ENCODE measurements at places on chromosomes 2 and 18.

- no peak for DNase-seq
- H3K4me3 ChIP-seq = no peak overlapping the region
- H3K36me3 ChIP-seq = no peaks in the 10 kb centered on the region
- peaks cover 3% of the 10 kb centered on the region for H3K27me3 ChIP-seq
These were observed 766.2 kb downstream of the MBD2 start for GRCh38 chr18:53458268-53458667.

DNA sequence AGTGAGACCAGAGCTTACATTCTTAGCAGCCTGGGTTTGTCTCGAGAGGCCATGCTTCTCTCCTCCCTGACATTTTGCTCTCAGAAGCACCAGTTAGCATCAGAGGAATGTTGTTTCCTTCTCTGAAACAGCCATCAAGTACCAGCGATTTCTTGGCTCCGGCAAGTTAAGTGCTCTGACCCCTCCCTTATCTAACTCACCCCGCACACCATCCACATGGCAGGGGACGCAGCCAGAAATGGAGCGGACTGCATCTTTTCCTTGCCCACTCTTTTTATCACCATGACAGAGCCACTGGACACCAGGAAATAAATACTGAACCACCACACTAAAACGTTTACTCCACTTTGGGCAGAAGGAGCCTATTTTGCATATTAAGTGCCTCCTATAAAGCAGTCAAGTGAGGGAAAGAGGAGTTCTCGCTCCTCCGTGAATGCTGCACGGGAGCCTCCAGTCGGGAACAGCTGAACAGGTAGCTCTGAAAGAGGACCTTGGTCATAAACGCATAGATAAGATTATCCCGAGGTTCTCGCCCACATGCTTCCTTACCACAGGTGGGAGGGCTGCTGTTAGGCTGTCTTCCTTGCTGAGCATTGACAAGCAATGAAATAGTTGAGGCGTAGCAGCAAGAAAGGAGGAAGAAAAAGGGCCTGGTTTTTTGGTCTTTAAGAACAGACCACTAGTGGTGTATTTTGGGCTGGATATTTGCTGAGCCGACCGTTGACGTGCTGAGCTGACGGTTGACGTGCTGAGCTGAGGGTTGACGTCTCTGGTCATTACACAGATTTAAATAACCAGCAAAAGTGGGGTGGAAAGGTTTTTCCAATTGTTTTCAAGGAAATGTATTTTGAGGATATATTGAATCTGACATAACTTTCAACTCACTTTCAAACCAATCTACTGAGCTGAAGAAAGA, 71.4 kb upstream of the ITGB6 start:
- peaks cover 50% of the 10 kb centered on the region for H3K4me1 ChIP-seq
- peak; percentile 24 for DNase-seq
- H3K27me3 ChIP-seq = peaks cover 8% of the 10 kb centered on the region
- H3K36me3 ChIP-seq = no peaks in the 10 kb centered on the region
- H3K27ac ChIP-seq = peak overlapping the region; percentile 89
- H3K4me3 ChIP-seq = peak overlapping the region; percentile 78

DNA sequence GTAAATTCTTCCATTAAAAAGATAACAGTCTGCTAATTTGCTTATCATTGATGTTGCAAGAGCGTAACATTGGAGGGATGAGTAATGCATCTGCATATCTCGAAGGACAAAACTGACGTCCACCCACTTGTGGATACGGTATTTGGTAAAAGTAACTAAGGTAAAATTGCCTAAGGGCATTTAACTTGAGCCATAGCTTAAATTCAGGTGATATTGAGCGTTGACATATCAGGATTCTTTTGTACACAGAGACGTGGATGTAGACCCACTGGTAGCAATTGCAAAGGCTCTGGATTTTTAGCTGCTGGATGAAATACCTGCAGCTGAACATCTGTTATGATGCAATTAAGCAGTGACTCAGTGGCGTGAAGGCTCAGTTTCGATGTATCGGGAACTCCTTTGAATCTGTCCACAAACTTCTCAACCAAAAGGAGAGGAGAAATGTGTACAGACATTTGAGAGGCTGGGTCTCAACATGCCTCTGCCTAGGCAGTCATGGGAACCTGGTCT, 119.3 kb downstream of the SPTBN1 start:
- H3K4me3 ChIP-seq = no peak overlapping the region
- H3K27ac ChIP-seq = no peak overlapping the region
- H3K4me1 ChIP-seq = peaks cover 29% of the 10 kb centered on the region
- peaks cover 4% of the 10 kb centered on the region for H3K36me3 ChIP-seq
- DNase-seq = no peak
- H3K27me3 ChIP-seq = peaks cover 3% of the 10 kb centered on the region

- no peak overlapping the region for H3K27ac ChIP-seq
- no peaks in the 10 kb centered on the region for H3K36me3 ChIP-seq
- DNase-seq = no peak
- no peak overlapping the region for H3K4me3 ChIP-seq
- H3K4me1 ChIP-seq = peaks cover 4% of the 10 kb centered on the region
These were observed 123.0 kb downstream of the ACAA2 start for GRCh38 chr18:49690312-49690711.

GRCh38 chr2:86035376-86035882, 70.3 kb downstream of the POLR1A start:
- H3K27me3 ChIP-seq = peaks cover 7% of the 10 kb centered on the region
- peak overlapping the region; percentile 96 for H3K27ac ChIP-seq
- DNase-seq = no peak
- H3K4me3 ChIP-seq = no peak overlapping the region

DNA sequence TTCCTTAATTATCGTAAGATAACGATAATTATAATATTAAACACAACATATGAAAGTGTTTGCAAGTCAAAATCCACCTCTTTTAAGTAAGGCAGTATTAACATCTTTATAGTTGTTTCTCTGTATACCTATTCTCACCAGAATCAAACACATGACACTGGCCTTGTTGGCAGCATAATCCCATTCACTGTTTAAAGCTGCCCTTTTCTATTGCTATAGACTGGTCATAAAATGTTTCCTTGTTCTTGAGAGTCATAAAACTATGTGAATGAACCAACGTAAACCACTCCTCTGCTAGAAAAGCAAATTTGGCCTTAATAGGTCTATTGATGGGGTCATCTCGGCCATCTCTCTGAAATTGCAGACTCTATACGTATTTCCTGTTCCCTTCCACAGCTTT, 293.1 kb downstream of the SLC8A1 start:
- H3K4me1 ChIP-seq = no peaks in the 10 kb centered on the region
- no peak overlapping the region for H3K27ac ChIP-seq
- no peak overlapping the region for H3K4me3 ChIP-seq
- no peak for DNase-seq

GRCh38 chr2:222919841-222920526, 59.1 kb downstream of the ACSL3 start:
- no peak for DNase-seq
- H3K36me3 ChIP-seq = no peaks in the 10 kb centered on the region
- no peak overlapping the region for H3K4me3 ChIP-seq

- no peak overlapping the region for H3K27ac ChIP-seq
- peaks cover 12% of the 10 kb centered on the region for H3K4me1 ChIP-seq
- H3K27me3 ChIP-seq = no peaks in the 10 kb centered on the region
- no peak for DNase-seq
- H3K4me3 ChIP-seq = no peak overlapping the region
These were observed 62.2 kb downstream of the RPL37A start for GRCh38 chr2:216560838-216561270.

DNA sequence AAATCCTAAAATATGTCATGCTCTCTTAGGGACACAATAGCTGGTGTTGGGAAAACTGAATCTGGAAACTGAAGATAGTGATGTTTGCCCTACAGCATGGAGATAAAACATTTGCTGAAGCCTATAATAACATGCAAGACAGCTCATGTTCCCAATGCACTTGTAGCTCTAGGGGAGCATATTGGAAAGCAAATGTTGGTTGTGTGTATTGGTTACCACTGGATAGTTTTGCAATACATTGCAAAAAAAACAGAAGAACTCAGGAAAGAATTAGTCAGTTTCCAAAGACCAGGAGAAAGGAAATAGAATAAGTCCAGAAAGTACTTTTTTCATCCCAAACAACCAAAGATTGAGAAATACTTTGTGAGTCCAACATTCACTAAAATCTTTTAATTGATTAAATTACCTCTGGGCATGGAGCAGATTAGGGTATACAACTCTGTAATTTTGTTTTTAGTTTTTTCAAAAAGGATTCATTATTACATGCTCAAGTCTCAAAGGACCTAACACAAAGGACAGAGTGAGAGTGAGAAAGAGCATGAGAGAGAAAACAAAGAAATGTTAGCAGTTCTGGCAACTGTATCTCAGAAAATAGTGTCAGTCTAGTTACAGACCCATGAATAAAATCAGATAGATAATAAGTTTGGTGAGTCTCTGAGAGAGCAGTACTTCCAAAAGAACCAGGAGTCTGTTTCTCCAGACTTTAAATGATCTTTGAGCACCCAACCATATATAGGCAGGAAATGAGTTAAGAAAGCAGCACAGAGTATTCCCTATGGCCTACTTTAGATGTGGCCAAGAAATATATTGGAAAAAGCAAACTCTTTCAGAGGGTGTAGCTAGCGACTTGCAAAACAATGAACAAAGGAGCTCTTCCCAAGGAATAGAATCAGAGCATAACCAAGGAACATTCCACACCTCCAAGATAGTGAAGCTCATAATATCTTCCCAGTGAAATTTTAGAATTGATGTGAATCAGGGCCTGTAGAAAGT, 36.6 kb upstream of the COL3A1 start:
- DNase-seq = no peak
- H3K27me3 ChIP-seq = no peaks in the 10 kb centered on the region
- H3K36me3 ChIP-seq = no peaks in the 10 kb centered on the region

GRCh38 chr2:203446071-203446481, 89.0 kb downstream of the RAPH1 start:
- no peak overlapping the region for H3K4me3 ChIP-seq
- H3K4me1 ChIP-seq = no peaks in the 10 kb centered on the region
- no peak for DNase-seq
- no peak overlapping the region for H3K27ac ChIP-seq
- no peaks in the 10 kb centered on the region for H3K36me3 ChIP-seq

DNA sequence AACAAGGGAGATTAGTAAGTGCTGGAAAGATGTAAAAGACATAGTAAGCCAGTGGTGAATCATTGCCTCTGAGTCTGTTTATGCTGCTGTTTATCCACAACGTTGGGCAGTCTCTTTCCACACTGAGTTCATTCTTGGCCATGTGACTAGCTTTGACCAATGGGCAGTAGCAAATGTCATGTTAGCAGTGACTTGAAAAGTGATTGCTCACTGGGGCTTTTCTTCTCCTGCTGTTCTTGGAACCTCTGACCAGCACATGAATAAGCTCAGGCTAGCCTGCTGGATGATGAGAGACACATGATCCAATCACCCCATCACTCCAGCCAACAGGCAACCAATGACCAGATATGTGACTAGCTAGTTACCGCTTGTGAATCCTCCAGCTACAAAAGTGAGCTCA, 360.4 kb downstream of the SLC4A3 start:
- DNase-seq = no peak
- no peaks in the 10 kb centered on the region for H3K4me1 ChIP-seq
- no peak overlapping the region for H3K4me3 ChIP-seq
- peaks cover 1% of the 10 kb centered on the region for H3K27me3 ChIP-seq
- H3K27ac ChIP-seq = no peak overlapping the region

- no peaks in the 10 kb centered on the region for H3K36me3 ChIP-seq
- H3K4me1 ChIP-seq = no peaks in the 10 kb centered on the region
- no peak overlapping the region for H3K4me3 ChIP-seq
- H3K27me3 ChIP-seq = no peaks in the 10 kb centered on the region
These were observed 81.1 kb downstream of the DYNAP start for GRCh38 chr18:54672109-54672508.

GRCh38 chr2:190410166-190410565, 2.0 kb downstream of the MFSD6 start:
- H3K36me3 ChIP-seq = no peaks in the 10 kb centered on the region
- H3K4me3 ChIP-seq = peak overlapping the region; percentile 85
- DNase-seq = no peak

GRCh38 chr2:44275927-44276303, 635 bp downstream of the SLC3A1 start:
- no peaks in the 10 kb centered on the region for H3K27me3 ChIP-seq
- no peak overlapping the region for H3K4me3 ChIP-seq
- no peaks in the 10 kb centered on the region for H3K4me1 ChIP-seq
- no peaks in the 10 kb centered on the region for H3K36me3 ChIP-seq
- DNase-seq = no peak

DNA sequence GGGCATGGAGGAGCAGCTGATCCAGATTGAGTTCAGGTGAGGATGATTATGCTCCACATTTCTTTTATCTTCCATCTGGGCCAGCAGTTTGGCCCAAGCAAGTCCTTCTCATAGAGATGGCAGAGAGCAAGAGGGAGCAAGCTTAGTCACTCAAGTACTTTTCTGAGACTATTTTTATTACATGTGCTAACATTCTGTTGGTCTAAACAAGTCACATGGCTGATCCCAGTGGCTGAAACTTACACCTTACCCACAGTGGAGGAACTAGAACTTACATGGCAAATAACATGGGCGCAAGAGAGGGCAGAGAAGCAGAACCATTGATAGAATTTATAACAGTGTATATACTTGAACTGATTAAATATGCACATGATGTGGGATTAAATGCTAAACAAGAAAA, 105.7 kb downstream of the KYNU start:
- H3K4me3 ChIP-seq = no peak overlapping the region
- no peaks in the 10 kb centered on the region for H3K36me3 ChIP-seq
- no peak overlapping the region for H3K27ac ChIP-seq
- H3K27me3 ChIP-seq = no peaks in the 10 kb centered on the region

GRCh38 chr2:105294844-105295481, 34.6 kb downstream of the TGFBRAP1 start:
- H3K36me3 ChIP-seq = peaks cover 3% of the 10 kb centered on the region
- peak; percentile 73 for DNase-seq
- no peak overlapping the region for H3K27ac ChIP-seq
- peaks cover 10% of the 10 kb centered on the region for H3K4me1 ChIP-seq
- H3K27me3 ChIP-seq = peaks cover 6% of the 10 kb centered on the region

DNA sequence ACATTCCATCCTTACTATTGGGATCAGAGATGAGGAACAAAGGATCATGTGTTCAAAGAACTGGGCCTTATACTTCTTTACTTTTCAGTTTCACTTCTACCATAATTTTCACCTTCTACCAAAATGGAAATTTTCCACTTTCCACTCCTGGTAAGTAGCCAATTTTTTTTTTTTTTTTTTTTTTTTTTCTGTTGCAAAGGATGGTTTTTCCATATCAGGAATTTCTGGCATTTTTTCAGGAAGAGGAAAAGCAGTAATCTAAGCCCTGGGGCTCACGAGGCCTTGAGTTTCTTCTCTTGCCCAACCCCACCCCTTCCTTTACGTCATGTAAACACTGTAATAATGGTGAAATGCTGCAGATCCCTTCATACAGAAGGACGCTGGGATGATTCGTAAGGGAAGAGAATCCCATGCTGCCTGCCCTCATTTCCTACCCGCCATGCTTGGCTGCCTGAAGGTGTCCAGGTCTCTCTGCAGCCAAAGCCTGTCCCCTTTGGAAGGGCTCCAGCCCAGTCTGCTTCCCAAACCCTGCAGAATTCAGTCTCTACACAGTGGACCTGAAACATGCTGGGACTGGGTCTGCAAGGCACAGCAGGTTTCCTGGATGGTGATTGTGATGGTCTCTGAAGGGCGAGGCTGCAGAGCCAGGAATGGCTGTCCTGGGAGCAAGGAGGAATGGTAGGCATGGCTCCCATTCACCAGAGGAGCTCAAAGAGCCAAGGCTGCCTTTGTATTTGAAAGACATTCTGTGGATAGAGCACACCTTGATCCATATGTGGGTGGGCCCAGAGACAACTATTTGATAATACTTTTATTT, 57.0 kb downstream of the EFR3B start:
- no peaks in the 10 kb centered on the region for H3K4me1 ChIP-seq
- DNase-seq = no peak
- no peak overlapping the region for H3K4me3 ChIP-seq
- no peak overlapping the region for H3K27ac ChIP-seq
- peaks cover 4% of the 10 kb centered on the region for H3K27me3 ChIP-seq

GRCh38 chr2:207257251-207258250, 91.8 kb upstream of the KLF7 start:
- DNase-seq = no peak
- no peaks in the 10 kb centered on the region for H3K36me3 ChIP-seq
- peaks cover 16% of the 10 kb centered on the region for H3K27me3 ChIP-seq
- peak overlapping the region; percentile 98 for H3K27ac ChIP-seq
